ENCODE measurements at places on chromosomes 11 and 22.

GRCh38 chr11:101721270-101721669, 137.5 kb upstream of the TRPC6 start:
- DNase-seq: no peak

DNA sequence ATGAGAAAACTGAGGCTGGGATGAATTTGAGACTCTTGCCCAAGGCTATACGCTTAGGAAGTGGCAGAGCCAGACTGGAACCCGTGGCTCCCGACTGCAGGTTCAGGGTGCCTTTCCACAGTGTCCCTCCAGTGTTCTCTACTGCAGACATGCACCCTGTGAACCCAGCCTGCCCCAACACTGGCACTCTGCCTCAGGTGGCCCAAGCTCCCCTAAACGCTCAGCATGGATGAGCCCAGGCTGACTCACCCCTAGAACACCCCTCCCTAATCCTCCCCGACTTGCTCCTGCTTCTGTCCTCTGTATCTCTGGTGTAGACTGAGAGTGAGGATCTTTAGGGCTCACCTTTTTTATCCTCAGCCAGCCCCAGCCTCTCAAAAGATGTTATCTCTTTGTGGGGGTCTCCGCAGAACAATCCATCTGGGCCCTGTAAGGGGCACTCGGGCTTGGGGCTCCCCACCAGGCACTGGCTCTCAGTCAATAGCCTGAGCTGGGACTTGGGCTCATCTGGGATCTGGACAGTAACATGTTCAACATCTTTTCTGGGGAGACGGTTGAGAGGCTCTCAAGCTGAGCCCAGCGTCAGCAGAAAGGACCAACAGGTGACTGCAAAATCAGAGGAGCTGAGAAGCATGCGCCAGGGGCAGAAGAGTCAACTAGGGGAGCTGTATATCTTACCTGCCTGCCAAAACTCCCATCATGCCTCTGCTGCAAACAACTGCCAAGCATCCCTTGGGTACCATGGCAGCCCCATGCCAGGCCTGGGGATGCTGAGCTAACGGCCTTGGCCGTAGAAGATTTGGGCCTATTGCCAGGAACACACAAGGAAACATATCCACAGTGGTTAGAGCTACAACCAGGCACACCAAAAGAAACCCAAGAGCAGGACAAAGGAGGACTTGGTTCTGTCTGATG, 176.2 kb downstream of the BUD13 start:
- DNase-seq: no peak

GRCh38 chr11:72863916-72864315, 49.7 kb downstream of the ATG16L2 start:
- no peak for DNase-seq

- no peak for DNase-seq
These were observed 1.3 kb downstream of the EHBP1L1 start for GRCh38 chr11:65576867-65577755.

DNA sequence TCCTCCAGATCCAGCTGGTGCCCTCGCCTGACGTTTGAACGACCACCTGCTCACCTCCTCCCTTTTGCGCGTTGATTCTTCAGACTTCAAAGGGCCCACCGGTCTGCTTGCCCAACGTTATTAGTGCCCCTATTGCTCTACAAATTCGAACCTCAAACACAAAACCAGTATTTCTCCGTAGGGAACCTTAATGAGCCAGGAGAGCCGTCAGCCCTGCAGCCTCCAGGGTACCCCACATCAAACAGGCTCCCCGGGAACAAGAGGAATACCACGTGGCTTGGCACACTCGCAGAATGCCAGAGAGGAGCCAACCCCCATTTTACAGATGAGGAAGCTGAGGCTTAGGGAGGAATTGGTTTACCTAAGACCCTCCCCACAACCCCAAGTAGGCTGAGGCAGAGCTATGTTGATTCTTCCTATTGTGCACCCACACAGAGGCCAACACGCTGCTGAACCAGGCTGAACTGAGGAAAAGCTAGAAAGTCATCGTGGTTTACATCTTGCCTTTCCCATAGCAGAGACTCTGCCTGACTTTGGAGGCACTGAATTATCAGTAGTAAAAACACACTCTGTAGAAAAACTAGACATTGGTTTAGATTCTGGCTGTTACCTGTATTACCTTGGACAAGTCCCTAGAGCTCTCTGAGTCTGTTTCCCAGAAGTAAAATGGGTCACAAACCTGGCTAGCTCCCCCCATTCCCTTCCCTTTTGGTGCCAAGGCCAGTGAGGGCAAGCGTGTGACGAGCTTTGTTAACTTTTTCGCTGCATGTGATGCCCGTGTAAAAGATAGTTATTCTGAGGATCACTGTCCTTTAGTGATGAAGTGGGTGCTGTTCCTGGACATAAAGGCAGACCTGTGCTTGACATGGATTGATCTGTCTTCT, 764 bp downstream of the TKFC start:
- no peak for DNase-seq

GRCh38 chr11:89203814-89204213, 26.1 kb downstream of the TYR start:
- DNase-seq: no peak

- no peak for DNase-seq
These were observed 62.7 kb downstream of the MICAL2 start for GRCh38 chr11:12173111-12173510.

DNA sequence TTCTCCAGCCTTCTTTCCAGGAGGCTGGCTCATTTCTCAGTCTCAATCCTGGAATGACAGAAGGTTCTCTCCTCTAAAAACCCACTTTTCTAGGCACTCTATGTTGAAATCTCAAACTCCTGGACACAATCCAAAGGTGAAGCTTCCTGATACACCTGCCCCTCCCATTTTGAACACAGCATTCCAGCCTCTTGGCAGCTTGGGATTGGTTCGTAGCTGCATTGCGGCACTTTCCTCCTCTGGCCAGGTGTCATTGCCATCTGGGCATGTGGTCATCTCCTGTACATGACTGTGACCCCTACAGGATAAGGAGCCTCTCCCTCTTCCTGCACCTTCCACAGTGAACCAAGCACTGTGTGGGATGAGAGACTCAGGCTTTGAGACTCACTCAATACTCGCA, 230.2 kb upstream of the B3GAT1 start:
- DNase-seq: no peak
